ENCODE measurements at places on chromosomes 4 and X.

GRCh38 chrX:132532913-132533312 is 44.1 kb upstream of the MBNL3 start:
- DNase-seq = no peak

GRCh38 chr4:182562350-182562749 is 319.1 kb downstream of the TENM3 start:
- no peak for DNase-seq

- DNase-seq = no peak
Measured at GRCh38 chr4:136156947-136157346, 1375.3 kb downstream of the PCDH18 start.

DNA sequence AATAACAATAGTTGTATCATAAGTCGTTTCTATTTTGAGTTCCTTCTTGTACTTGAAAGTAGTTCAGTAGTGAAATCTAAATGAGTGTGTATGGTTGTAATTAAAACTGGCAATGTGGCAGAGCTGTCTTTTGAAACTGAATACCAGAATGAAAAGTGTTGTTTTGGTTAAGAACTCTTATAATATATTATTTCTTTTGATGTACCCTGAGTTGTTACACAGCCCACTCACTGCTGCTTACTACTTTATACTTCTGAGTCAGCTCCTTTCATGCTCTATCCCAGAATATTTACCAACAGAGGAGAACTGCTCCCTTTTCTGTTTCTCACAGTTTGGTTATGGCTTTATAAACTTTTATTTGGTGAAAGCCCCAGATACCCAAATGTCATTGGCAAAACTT is 28.8 kb downstream of the FAM199X start:
- no peak for DNase-seq
